ENCODE measurements at places on chromosomes 5 and 9.

GRCh38 chr9:122370869-122371755 is at the start of gene PTGS1:
TSS of gene PTGS1 (plus strand) at chr9:122371024. CDS start at chr9:122371085, 61 bp downstream.
- DNase-seq, result no peak

DNA sequence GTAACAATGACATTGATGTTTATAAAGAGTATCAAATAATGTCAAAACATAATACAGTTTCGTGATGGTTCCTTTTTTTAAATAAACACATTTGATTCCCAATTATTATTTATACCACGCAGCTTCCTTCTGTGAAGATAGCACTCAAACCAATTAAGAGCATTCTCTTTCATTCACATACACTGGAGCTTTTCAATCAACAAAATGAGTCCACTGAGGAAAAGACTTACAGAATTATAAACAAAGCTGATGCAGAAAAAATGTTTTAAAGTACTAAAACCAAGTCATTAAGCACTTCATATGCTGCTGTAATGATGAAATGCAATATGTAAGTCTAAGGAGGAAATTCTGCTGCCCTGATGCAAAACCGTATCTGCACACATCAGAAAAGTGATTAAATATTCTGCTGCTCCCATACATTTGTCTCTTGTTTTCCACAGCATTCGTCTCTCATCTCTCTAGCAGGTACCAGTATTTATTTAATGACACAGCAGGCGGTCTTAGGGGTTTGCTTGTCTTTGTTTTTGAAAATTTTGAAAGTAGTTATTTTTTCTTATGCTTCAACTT is 147.1 kb downstream of the CDH10 start:
- no peak for DNase-seq

DNA sequence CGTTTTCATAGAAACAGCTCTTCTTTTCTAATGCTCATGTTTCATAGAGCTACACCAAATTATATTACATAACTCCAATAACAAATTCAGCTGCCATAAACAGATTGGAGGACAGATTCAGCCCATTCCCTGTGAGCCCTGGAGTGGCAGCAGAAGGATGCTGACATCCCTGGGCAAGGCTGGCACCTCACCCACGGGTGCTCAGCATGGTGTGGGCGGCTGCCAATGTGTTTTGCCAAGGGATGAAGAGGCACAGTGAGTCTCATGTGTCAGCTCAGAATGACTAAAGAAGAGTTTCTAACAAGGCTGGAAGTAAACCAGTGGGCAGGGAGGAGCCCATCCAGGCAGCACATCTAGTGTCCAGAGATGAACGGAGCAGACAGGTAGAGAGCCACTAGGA is 127.1 kb upstream of the ICE1 start:
- DNase-seq, result no peak

DNA sequence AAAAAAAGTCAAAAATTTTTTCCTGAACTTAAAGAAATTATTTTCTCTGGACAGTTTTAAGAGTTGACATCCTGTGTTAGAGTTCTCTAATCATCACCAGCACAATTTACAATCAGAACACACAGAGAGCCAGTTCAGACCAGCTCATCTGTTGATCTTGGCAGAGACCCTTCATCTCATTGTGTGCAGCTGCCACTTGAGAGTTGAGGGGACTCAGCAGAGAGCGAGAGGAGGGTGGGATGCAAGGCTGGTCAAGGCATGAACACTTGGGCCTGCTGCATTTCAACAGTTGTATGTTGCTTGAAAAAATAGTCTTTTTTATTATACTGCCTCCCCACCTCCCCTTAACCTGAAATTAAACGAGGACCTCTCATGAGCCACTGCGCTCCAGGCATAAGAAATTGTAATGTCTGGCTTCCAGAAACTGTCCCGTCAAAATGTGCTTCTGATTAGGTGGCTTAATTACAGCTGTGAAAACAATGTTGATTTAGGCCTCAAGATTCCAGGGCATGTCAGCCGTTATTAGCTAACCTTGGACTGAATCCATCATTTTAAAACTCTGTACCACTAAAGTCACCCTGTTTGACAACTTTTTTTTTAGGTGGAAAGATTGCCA is 383.6 kb downstream of the CCDC171 start:
- no peak for DNase-seq

GRCh38 chr9:10339152-10339551 is 273.6 kb downstream of the PTPRD start:
- DNase-seq, result no peak

GRCh38 chr5:155193029-155193428 is 179.5 kb downstream of the KIF4B start:
- DNase-seq, result no peak

GRCh38 chr5:169548315-169548714 is 35.3 kb upstream of the SPDL1 start:
- DNase-seq, result no peak

DNA sequence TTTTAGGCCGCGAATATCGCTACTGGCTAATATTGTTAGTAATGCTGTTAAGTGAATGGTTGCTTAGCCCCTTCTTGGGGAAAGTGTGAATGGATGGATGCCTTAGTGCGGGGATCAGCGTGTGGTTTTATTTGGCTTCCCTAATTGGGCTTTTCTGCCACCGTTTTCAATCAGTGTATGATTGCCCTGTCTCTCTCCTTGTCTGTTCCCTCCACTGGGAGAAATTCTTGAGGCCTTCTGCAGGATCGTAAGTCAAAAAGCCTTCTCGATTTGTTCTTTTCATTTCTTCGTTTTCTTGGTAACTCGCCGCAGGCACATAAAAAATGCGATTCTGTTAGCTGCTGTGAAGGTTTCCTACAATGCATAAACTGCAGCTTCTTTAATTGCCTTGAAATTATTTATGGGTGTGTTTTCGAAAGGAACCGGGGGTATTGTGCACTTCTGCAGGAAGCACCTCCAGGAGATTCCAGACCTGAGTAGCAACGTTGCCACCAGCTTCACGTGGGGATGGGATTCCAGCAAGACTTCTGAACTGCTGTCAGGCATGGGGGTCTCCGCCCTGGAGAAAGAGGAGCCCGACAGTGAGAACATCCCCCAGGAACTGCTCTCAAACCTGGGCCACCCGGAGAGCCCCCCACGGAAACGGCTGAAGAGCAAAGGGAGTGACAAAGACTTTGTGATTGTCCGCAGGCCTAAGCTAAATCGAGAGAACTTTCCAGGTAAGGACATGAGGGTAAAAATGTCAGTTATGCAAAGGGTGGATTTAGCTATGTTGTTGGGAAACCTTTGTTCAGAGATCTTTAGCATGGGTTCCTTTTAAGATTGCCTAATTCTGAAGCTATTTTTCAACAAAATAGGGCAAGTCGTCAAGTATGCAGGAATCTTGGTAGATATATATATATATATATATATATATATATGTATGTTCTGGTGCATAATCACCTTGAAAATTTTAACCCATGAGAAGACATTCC is 700 bp downstream of the SKP2 start:
- DNase-seq, result no peak

- no peak for DNase-seq
These were observed 283.6 kb upstream of the NMUR2 start for GRCh38 chr5:152688561-152689249.

DNA sequence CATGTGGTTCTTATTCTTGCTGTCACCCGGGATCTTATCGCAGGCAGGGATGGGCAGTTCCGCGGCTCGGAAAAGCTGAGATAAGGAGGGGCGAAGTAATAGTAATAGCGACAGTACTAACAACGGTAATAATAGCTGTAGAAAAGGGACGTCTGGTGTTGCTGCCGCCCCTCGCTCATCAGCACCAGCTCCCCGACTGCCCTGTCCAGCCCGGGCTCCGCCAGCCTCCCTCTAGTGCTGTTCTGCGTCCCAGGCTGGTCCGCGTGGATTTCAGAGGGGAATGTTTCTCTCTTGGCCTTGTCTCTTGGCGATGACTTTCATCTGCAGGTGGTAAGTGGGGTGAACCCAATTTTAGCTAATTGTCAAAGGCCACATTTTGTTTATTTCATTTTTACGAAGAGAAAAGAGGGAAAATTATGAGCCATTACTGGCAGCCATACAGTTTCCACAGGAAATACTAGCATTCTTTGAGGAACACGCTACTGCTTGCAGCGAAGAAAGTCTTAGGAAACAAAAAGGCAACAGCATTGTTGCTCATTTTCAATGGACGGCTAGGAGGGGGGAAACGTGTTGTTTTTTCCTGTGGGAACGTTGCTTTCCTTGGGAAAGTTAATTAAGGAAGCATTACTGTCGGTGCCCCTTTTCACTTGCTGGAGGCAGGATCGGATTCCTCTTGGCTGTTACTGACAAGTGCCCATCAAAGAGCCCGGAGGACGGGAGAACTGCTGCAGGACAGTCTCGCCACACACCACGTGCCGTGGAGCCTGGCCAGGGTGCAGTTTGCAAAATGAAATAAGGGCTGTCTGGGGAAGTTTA is 762 bp downstream of the SNCAIP start:
- no peak for DNase-seq

GRCh38 chr5:140018920-140019644 is 24.0 kb downstream of the NRG2 start:
- no peak for DNase-seq

- DNase-seq, result no peak
These were observed 9.4 kb upstream of the C5orf15 start for GRCh38 chr5:133977858-133978257.

DNA sequence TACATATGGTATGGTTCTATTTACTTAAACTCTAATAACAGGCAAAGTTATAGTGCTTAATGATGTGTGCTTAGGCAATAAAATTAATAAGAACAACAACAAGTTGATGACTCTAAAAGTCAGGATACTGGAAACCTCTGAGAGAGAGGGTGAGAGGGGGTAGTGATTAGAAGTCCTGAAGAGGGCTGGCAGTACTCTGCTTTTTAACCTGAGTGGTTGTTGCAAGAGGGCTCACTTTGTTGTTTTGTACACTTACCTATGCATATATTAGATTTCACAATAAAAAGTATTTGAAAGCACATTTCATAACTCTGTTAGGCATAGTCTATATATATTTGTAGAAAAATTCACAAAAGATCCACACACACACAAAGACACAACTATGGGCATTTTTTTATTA is 21.4 kb upstream of the ELL2 start:
- no peak for DNase-seq
